ENCODE measurements at places on chromosomes 4 and X. TPM values are rescaled to one million over a fixed set of nuclear protein-coding genes. Genes with fewer than 3 reads are reported as not detected.

- no peak for DNase-seq
These were observed 399.3 kb downstream of the HNRNPD start for GRCh38 chr4:81974523-81974922.

DNA sequence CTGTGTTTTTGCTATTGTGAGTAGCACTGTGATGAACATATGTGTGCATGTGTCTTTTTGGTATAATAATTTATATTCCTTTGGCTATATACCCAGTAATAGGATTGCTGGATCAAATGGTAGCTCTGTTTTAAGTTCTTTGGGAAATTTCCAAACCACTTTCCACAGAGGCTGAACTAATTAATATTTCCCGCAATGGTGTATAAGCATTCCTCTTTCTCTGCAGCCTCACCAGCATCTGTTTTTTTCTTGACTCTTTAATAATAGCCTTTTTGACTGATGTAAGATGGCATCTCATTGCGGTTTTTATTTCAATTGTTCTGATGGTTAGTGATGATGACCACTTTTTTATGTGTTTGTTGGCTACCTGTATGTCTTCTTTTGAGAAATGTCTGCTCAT lies 247.7 kb upstream of the NDST3 start:
- DNase-seq, result no peak

DNA sequence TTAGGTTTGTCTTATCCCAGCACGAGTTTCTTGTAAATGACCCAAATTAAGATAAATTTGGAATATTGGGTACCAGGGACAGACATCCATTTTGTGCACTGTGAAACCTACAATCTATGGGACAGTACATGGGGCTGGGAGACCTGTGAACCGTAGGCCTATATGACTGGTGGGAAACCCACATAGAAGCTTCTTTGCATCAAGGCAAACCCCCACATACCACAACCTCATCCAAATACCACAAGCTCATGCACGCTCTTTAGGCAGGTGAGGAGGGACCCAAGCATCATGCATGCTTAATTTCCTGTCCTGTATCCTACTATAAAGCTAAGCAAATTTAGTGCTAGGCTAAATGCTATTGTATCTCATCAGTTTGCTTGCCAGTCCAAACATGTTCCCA lies 47.8 kb downstream of the NIPAL1 start:
- DNase-seq, result no peak

The XG gene
- 0.14 TPM for polyA plus RNA-seq

DNA sequence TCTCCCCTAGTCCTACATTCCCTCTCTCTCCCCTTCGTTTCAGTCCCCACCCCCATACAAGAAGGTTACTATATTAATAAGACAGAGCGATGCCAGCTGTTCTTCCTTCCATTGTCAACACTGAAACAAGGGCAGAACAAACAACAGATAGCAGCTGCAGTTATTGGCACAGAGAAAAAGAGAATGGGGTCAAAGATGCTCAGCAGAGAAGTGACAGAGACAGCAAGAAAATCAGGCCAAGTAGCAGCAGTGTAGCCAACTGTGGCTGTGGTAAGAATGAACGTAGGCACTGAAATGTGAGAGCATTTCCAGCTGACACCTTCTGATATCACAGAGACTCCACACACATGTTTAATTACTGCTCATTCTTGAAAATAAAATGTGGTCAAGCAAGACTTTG lies 641.8 kb downstream of the FSTL5 start:
- DNase-seq, result peak; percentile 7

The SSX4B gene
- not detected for polyA plus RNA-seq

- DNase-seq, result no peak
These were observed 19.5 kb upstream of the HADH start for GRCh38 chr4:107970063-107970798.

The EGFL6 gene
- 72.6 TPM for polyA plus RNA-seq

DNA sequence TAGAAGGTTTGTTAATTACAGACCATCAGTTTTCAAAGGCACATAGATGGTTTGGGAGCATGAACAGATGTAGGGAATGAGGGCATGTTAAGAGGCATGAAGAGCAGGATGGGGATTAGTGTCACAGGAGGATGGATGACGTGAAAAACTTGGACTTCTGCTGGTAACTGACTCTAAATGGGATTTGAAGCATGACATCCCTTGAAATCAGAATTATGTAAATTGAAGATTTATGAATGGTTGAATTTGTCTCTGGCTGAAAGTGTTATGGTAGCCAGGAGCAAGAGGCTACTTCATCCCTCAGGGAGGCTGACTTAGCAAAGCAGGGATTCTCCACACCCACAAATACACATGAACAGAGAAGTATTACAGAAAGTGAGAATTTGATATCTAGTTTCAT lies 454.6 kb downstream of the MAGEB5 start:
- DNase-seq, result no peak

All from right lung (tissue), 10 donors.